ENCODE measurements at places on chromosomes 13 and 19. TPM values are rescaled to one million over a fixed set of nuclear protein-coding genes. Genes with fewer than 3 reads are reported as not detected.

- no peak for DNase-seq
These were observed at the start of gene FGF14 for GRCh38 chr13:102401766-102402165. TSS of gene FGF14 (minus strand) at chr13:102402048.

- DNase-seq: peak; percentile 44
These were observed 4.3 kb upstream of the USF2 start for GRCh38 chr19:35264268-35265125.

The LTBP4 gene
- 286 TPM for total RNA-seq

- no peak for DNase-seq
These were observed 1308.4 kb downstream of the SLITRK5 start for GRCh38 chr13:88979465-88980175.

GRCh38 chr19:50702158-50702870 is 17.3 kb downstream of the SHANK1 start:
- no peak for DNase-seq

GRCh38 chr13:73608157-73608516 is 526.1 kb downstream of the KLF12 start:
- no peak for DNase-seq

The CALM3 gene
- 237 TPM for total RNA-seq

DNA sequence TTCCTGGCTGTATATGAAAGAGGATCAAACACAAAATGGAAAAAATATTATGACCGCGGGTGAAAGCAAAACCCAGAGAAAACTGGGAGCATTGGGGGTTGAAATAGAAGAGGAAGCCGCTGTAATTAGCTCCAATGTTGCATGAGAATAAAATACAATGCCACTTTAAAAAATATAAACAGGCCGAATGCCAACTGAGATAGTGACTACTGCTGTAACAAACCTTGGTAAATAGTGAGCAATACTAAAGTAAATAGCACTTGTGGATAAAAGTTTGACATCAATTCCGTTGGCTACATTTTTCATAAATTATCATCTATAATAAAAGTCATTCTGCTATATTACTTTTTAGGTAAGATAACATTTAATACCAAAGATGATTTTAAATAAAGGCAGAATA is 395.8 kb upstream of the MIR17HG start:
- DNase-seq: no peak

- no peak for DNase-seq
These were observed 61.1 kb downstream of the ZNF431 start for GRCh38 chr19:21202865-21203494.

DNA sequence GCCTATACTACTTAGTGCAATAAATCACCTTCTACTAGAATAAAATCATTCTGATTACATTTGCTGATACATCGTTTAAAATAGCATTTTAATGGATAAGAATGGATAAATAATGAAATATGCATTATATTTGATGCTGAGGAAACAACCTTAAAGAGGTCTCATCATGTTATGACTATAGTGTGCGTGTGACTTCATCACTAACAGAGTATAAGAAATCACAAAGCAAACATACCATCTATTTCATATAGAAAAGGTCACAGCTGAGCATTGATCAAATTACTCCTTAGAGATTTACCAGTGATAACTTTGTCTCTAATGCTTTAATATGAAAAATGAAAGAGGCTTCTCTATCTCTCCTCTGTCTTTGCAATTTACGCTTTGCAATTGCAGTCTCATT is 1620.3 kb upstream of the SLC10A2 start:
- no peak for DNase-seq

- DNase-seq: no peak
These were observed 14.6 kb downstream of the LSM4 start for GRCh38 chr19:18308051-18308947.

- DNase-seq: no peak
These were observed 149.8 kb downstream of the EFNB2 start for GRCh38 chr13:106385654-106386053.

The RUBCNL gene
- total RNA-seq: 12.8 TPM

DNA sequence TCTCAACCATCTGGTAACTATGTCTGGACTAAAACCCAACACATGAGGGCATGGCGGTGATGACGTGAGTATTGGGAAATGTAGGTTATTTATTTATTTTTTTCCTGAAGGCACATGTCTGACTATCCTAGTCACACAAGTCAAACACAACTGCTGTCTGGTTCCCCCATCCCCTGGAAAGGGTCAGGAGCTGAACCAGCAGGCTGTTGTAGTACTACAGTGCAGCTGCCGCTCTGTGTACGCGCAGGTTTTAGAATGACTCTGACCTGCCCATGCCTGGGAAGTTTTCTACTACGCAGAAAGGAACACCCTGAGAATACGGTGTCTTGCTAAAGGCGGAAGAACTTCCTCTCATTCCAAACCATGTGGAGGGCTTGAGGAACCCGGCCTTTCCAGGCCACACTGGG is 1.2 kb downstream of the SLC7A1 start:
- no peak for DNase-seq

The MRI1 gene
- 25.5 TPM for total RNA-seq

The KRTDAP gene
- total RNA-seq: not detected

DNA sequence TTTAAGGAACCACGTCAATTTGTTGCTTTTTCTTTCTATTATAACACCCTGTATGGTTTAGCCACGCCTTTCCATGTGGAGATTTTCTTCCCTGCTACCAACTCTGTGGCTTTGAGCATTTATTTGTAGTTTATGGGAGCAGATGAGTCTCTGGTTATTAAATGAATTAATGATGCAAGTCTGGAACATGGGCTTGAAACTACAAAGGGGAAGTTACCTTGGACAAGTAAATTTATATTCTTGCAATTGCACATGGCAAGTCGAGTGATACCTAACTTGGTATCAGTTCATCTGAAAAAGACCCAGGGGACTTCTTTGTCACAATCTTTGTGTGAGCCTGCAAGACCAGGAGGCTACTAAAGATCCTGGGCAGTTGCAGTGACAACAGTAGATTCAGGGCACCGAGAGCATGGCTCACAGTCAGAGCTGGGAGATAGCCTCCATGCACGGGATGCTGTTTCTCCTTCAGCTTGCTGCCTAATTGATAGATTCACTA is 24.4 kb downstream of the B3GLCT start:
- no peak for DNase-seq

The CAPS gene
- 9.4 TPM for total RNA-seq

DNA sequence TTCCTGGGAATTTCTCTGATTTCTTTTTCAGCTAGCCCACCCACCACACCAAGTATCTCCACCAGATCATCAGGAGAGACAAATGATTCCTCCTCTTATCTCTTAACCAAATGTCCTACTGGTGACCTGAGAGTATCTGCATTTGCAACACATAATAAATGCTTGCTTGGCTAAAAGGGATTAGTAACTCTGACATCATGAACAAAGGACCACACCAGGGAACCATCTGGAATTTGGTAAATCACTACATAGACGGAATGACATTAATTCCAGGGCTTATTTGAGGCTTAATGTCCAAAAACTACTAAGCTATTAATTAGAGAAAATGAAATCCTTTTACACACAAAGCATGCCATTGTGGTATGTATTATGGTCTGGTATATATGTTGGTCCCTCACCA is 139.0 kb downstream of the RAP2A start:
- no peak for DNase-seq

- no peak for DNase-seq
These were observed 17.8 kb upstream of the ENOX1 start for GRCh38 chr13:43804461-43805070.

The MATK gene
- total RNA-seq: 1.9 TPM

The CXCL17 gene
- total RNA-seq: not detected

DNA sequence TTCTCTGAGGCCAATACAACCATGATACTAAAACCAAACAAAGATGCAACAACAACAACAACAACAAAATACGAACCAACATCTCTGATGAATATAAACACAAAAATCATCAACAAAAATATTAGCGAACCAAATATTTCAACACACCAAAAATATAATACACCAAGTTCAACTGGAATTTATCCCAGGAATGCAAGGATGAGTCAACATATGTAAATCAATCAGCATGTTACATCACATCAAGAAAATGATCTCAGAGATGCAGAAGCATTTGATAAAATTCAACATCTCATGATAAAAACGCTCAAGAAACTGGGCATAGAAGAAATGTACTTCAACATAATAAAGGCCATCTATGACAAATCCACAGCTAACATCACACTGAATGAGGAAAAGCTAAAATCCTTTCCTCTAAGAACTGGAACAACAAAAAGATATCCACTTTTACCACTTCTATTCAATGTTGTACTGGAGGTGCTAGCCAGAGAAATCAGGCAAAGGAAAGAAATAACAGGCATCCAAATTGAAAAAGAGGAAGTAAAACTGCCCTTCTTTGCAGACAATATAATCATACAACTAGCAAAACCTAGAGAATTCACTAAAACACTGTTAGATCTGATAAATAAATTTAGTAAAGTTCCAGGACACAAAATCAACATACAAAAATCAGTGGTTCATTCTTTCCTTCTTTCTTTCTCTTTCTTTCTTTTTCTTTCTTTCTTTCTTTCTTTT is 2448.7 kb upstream of the PCDH20 start:
- DNase-seq: no peak

The C19orf33 gene
- total RNA-seq: 2.2 TPM
